Anterior cingulate cortex (tissue), 58 donors: ENCODE measurements at places on chromosomes 6 and 20.

- no peak for DNase-seq
Observed at GRCh38 chr6:131134220-131134979, 867 bp upstream of the AKAP7 start.

- DNase-seq, result peak; percentile 18
Observed at GRCh38 chr6:42929821-42930360, 611 bp downstream of the CNPY3 start.

- no peak for DNase-seq
Observed at GRCh38 chr6:18215436-18215835, 48.9 kb downstream of the DEK start.

GRCh38 chr20:9963029-9963428 is 71.8 kb upstream of the ANKEF1 start:
- no peak for DNase-seq

GRCh38 chr6:84033523-84034451 is at the start of gene MRAP2:
Gene MRAP2 (plus strand): TSS chr6:84033772. CDS start chr6:84055319, 21,547 bp downstream.
- DNase-seq, result no peak

- no peak for DNase-seq
Observed at GRCh38 chr20:59033616-59034165, 1.6 kb upstream of the ATP5F1E start.

DNA sequence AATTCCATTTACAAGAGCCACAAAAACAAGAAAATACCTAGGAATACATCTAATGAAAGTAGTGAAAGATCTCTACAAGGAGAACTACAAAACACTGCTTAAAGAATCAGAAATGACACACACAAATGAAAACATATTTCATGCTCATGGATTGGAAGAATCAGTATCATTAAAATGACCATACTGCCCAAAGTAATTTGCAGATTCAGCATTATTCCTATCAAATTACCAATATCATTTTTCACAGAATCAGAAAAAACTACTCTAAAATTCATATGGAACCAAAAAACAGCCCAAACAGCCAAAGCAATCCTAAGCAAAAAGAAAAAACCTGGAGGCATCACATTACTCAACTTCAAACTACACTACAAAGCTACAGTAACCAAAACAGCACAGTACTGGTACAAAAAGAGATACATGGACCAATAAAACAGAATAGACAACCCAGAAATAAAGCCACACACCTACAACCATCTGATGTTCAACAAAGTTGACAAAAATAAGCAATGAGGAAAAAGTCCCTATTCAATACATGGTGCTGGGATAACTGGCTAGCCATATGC is 24.3 kb downstream of the REV3L start:
- DNase-seq, result no peak

DNA sequence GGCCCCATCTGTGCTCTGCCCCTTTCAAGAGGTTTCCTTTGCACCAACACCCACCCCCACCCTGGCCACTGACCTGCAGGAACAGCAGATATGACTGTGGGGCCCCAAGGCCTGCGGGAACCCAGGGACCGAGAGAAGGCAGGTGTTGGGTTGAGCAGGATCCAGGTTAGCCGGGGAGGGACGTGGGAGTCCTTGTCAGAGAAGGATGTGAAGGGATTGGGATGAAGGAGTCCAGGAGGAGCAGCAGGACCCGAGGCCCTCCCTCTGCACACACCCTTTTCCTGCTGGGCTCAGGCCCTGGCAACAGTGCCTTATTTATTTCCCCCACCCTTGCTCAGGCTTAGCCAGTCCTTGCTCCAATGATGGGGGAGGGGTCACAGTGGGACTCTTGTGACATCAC is 193.0 kb upstream of the PROKR2 start:
- no peak for DNase-seq

GRCh38 chr6:64249115-64249514 is 613.5 kb downstream of the PHF3 start:
- DNase-seq, result no peak

DNA sequence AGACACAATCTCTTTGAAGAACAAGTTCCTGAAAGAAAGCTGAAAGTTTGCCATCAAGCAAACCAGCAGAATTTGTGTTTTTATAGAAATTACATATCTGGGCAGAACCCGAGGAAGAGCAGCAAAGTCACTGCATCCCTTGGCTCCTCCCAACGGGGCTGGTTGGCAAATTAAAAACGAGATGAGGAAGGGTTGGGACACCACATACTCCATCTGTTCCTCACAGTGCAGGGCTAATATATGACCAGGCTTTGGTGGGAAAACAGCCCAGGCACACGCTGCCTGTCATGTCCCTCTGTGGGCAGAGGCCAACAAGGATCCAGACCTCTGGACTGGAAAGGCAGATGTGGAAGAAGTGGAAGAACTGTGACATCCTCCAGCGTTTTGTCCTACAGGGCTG is 607.3 kb downstream of the CDH26 start:
- no peak for DNase-seq

DNA sequence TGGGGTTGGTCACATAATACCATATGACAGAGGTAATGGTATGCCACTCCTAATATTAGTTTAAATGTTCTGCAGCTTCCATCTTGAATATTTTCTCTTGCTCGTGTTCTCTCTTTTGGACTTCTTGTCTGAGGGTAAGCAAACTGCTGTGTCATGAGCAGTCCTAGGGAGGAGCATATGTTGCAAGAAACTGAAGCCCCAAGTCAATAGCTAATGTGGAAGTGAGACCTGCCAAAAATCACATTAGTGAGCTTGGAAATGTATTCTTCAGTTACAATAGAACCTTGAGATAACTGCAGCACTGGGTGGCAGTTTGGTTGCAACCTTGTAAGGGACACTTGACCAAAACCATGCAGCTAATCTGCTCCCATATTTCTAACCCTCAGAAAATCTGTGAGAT is 178.2 kb upstream of the IMPG1 start:
- DNase-seq, result no peak

DNA sequence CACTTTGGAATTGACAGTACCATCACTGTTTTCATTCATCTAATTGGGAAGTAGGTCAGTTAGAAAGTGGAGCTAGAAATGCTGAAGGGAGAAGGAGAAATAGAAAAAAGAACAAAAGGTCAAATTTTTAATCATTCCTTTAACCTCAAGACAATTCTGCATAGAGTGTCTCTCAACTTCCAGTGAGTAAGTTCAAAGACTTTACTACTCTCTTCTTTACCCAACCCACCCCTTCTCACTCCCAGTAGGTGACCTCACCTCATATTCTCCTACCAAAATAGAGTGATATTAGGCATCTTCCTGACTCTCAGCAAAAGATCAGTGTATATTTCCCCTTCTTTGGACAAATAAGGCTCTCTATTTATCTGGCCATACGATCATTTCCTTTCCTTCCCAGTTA is 340.0 kb upstream of the JAG1 start:
- DNase-seq, result no peak

DNA sequence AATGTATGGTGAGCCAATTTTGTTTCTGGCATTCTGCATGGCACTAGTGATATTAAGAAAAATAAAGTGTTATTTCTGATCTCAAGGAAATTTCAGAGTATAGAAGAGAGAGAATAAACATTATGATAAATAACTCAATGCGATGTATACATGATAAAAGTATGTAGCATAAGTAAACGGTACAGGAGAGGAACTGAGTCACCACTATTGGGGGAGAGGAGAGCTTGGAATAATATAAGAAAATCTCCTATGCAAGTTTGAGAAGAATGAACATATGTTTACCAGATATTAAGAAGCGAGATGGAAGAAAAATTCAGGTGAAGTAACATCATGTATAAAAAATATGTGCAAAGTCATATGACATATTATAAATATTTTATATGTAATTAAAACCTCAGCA is 1230.3 kb upstream of the CITED2 start:
- DNase-seq, result no peak

DNA sequence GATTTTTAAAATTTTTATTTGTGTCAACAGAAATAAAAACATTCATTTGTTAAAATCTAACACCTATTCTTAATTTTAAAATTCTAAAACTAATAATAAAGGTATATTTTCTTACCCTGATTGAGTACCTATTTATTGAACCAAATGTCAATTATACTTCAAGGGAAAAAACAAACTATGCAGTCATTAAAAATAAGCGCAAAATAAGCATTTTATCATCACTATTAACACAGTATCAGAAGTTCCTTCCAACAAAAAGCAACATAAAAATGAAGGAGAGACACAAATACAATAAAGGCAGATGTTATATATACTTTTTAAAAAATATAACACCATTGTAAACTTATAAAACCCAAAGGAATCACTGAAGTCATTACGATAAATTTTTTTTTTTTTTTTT is 52.7 kb downstream of the ZHX3 start:
- DNase-seq, result no peak

DNA sequence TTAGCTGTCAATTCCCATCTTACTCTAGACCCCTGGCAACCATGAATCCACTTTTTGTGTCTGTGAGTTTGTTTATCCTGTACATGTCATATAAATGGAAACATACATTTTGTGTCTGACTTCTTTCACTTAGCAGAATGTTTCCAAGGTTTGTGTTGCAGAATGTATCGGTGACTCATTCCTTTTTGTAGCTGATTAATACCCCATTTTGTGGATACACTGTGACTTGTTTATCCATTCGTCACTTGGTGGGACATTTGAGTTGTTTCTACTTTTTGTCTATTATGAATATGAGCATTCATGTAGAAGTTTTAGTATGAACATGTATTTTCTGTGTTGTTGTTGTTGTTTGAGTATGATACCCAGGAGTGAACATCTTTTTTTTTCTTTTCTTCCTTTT is 21.4 kb downstream of the CDYL start:
- no peak for DNase-seq

DNA sequence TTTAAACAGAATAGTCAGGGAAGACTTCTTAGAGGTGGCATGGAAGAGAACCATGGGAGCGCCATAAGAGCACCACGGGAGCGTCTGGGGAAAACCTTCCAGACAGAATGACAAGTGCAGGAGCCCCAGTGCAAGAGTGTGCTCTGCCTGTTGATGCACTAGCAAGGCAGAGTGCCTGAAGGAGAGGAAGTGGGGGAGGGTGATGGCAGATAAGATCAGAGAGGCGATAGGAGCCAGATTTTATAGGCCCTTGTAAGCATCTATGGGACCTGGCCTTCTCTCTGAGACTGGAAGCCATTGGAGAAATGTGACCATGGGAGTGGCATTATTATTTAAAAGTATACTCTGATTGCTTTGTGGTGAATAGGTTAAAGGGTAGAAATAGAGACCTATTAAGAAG is 13.1 kb downstream of the FUCA2 start:
- no peak for DNase-seq

DNA sequence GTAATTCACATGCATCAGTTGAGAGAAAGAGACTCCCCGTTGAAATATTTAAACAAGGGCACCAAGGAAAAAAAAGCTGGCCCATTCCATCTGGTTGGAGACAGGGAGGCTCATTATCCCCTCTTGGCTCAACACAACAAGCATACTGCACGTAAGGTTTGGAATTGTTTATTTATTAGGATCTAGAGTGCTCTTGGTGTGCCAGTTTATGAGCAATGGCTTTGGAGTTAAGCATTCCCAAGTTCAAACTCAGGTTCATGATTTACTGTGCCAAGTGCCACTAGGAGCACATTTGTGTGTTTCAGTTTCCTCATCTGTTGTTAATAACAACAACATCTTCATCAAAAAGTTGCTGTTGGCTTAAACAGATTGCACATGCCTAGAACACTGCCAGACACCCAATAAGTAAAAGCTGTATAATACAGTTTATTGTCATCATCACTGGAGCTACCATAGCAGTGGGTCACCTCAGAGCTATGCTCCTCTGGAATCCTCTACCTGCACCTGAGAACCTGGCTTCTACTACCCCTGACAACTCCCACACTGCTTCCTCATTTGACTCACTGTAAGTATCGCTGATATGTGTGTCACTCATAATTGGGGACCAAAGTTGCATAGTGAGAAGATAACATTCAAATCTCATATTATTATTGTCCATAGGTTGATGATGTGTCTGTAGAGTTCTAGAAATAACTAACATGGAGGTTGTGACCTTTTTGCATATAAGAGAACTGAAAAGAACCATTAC is 5.4 kb downstream of the SLC17A3 start:
- DNase-seq, result no peak

- no peak for DNase-seq
Observed at GRCh38 chr6:35328108-35328723, 14.1 kb upstream of the PPARD start.

DNA sequence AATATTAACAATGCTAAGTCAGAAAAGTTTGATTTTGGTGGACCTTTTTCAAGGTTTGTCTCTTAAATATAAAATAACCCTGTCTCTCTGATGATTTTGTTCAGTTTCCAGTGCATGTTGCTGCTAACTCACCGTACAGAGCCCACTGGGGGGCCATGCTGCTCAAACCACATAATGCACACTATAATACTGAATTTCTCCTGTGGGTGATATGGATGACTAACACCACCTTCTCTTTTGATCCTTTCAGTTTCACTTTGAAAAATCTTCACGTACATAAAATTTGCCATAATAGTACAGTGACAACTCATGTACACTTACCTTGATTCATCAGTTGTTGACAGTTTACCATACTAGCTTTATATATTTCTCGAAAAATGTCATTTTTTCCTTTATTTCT is 506.6 kb upstream of the MAN1A1 start:
- DNase-seq, result no peak

DNA sequence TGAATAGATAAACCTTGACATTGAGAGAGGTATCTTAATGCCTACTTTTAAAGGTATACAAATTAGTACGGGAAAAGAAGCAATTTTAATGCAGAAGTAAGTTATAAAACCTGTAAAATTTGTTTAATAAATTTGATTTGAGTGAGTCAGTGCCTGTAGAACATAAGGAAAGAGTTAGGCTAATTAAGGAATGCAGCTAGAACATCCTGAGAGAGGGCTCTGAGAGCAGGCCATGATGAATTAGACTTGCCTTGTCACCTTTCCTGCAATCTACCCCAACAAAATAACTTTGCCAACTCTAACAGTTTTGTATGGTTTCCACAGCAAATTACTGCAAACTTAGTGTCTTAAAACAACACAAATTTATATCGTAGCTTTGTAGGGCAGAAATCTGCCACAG is 700.8 kb downstream of the RFPL4B start:
- DNase-seq, result no peak

GRCh38 chr6:126753606-126754005 is 364.9 kb upstream of the RSPO3 start:
- DNase-seq, result no peak

- no peak for DNase-seq
Observed at GRCh38 chr6:30611150-30611855, 5.7 kb downstream of the PPP1R10 start.
